Naive thymus-derived CD4-positive, alpha-beta T cell (primary cell): ENCODE measurements at places on chromosomes 12 and 14. TPM values are rescaled to one million over a fixed set of nuclear protein-coding genes. Genes with fewer than 3 reads are reported as not detected.

TMTC2 gene
- 11.1 TPM for total RNA-seq

FZD10 gene
- not detected for total RNA-seq

ALX1 gene
- not detected for total RNA-seq

CLEC12A gene
- not detected for total RNA-seq

GSG1 gene
- not detected in 2 replicates for total RNA-seq

LALBA gene
- total RNA-seq: not detected

GPX2 gene
- not detected for total RNA-seq

KRT6C gene
- not detected for total RNA-seq

SLC7A7 gene
- 71.1 TPM for total RNA-seq

FOXN4 gene
- not detected for total RNA-seq

KCNC2 gene
- total RNA-seq: not detected

KRT79 gene
- not detected in 2 replicates for total RNA-seq

GPR135 gene
- total RNA-seq: 2.2 TPM

LTB4R2 gene
- 17.1 and 17.5 TPM in 2 replicates for total RNA-seq

PITPNM2 gene
- 21.0 and 22.2 TPM in 2 replicates for total RNA-seq

TAS2R50 gene
- total RNA-seq: 1.5 TPM

AGAP2 gene
- total RNA-seq: 60.4 TPM

DIABLO gene
- total RNA-seq: 45.5 TPM

MANSC1 gene
- total RNA-seq: 0.60 and 0.66 TPM in 2 replicates

KRT74 gene
- not detected in 2 replicates for total RNA-seq

MYF6 gene
- total RNA-seq: not detected

YARS2 gene
- 17.9 TPM for total RNA-seq
